Stimulated activated CD8-positive, alpha-beta memory T cell treated with anti-CD3 and anti-CD28 coated beads, Interleukin-7, amount 100 ng/mL, for 1 hour (primary cell): ENCODE measurements at places on chromosomes 7 and 10.

- no peak for DNase-seq
Observed at GRCh38 chr10:114239117-114239993, at the start of gene VWA2. Gene VWA2 (plus strand): TSS chr10:114239254. CDS start chr10:114248714, 9,460 bp downstream.

DNA sequence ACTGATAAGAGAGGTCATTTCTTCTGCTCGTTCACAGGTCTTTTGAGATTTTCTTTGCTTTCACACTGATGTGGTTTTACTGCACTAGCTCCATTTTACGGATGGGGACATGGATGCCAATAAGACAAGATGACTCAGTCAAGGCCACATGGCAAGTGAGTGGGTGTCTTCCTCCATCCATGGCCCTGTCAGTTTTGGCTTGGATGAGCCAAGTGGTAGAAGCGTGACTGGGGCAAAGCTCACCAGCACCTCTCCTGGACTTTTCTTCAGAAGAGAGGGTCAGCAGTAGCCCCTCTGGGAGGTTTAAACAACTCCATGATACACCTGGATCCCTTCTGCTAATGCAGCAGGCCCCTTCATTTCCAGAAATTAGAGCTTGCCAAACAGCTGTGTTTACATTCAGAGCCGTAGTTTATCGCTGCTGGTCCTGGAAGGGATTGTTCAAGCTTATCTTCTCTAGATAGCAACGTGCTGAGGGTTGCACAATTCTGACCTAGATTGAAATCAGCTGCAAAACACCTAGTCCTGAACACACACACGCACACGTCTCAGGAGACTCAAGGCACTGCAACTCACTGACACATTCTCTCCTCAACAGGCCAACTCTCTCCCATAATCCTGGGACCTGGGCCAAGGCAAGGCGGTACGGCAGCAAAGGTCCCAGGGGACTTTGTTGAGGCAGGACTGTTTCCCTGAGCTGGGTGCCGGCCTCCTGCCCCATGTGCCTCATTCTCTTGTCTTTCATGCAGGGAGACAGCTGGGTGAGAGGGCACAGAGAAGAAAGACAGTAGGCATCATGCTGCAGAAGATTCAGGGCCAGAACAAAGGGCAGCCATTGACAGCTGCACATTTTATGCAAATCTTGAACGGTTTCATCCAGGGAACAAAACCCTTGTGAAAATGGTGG lies 14.2 kb upstream of the PDCD4 start:
- no peak for DNase-seq

DNA sequence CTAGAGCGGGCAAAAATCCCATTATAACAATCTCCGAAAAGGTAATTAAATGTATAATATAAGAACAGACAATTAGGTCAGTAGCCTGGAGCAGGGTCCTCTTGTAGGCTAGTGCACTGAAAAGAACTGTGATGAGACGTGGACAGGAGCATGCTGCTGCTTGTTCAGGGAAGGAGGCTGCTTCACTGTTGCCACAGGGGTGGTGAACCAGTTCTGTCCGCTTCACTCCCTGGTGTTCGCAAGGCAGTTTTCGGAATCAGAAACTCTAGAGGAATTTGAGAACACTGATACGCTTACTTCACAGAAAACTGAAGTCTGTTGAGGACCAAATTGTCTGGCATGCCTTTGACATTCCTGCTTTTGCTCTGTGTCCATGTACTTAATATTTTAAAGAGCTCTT lies 17.4 kb downstream of the ZNRF2 start:
- no peak for DNase-seq

DNA sequence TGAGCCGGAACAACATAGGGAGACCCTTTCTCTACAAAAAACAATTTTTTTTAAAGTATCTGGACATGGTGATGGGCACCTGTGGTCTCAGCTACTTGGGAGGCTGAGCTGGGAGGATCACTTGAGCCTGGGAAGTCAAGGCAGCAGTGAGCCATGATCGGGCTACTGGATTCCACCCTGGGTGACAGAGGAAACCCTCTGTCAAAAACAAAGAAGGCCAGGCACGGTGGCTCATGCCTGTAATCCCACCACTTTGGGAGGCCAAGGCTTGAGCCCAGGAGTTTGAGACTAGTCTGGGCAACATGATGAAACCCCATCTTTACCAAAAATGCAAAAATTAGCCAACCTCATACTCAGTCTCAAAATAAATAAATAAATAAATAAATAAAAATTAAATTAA lies 19.9 kb upstream of the ZCCHC24 start:
- DNase-seq: no peak

DNA sequence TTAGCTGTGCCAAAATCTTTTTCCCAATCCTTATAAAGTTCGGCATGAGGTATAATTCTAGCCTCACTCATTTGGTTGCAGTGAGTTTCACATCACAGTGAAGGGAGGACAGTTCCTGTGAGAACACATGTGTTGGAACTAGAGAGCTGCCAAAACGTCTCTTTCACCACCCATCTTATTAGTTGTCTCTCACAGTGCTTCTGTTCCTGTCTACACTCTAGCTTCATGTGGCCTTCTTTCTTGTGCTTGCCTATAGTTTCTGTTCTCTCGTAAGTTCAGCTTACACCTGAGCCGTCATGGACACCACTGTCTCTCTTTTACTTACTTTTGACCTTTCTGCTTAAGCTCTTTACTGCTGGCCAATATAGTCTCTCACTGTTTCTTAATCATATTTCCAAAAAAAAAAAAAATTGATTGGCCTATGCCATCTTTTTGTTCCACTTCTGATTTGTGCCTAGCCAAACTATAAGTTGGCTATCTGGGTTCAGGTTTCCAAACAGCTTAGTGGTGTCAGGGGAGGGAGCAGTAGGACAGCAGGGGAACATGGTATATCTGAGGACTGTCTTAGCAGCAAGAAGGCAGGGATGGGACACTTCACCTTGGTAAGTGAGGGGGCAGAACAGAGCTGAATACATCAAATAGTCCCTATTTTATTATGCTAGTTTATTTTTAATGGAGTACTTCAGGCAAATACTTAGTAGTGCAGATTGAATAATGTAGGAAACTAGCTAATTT lies 38.0 kb downstream of the ZNRF2 start:
- no peak for DNase-seq

- no peak for DNase-seq
Observed at GRCh38 chr10:58930500-58930899, 245.9 kb upstream of the PHYHIPL start.

GRCh38 chr7:148911626-148912025 lies 27.5 kb upstream of the EZH2 start:
- no peak for DNase-seq

DNA sequence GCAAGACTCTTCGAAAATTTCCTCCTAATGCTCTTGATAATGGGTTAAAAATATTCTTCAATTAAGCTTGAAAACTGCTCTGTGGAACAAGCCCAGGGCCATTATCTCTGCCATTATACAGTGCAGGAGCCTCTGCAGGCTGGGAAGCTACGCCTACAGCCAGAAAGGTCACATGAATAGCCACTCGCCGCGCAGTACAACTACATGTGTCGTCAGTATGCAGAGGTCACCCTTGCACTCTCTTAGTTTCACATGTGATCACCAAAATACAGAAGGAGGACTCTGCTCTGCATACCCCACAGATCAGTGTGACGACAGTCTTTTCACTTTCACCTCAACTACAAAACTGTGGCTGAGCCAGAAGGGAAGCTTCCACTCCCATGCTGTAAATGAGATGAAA lies 141.8 kb upstream of the C1QL3 start:
- DNase-seq: no peak

DNA sequence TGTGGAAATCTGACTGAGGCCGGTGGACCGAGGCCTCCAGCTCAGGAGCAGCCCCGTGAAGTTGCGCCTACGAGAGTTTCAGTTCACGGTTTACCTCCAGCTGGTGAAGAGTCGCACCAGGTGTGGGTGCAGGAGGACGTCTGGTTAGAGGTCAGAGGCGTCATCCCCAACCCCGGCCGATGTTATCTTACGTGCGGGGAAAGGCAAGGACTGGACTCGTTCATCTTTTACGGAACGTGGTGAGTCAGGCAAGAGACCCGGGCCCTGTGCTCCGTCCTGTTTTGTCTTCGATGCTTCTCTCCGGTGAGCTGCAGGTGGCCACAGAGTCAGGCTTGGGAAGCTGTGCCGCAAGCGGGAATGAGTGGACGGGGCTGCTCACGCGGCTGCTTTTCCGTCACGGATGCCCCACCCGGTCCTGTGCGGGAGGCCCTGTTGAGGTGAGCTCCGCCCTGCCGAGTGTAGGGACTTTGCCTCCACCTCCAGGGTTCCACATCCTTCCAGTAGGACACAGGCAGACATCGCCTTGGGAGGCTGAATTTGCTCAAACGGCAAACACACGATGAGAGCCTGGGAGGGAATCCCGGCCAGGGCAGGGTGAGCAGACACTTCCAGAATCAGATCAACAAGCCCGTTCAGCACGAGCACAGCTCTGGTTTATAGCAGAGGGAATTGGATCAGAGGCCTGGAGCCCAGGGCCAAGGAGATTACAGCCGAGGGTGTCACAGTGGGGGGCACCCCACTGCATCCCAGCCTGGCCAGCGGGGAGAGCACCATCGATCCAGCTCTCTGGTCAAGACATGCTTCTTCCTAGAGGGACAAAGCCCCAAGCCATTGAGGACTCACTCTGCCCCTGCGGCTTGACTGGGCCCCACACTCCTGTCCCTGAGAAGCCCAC lies 50.1 kb upstream of the INPP5A start:
- no peak for DNase-seq

DNA sequence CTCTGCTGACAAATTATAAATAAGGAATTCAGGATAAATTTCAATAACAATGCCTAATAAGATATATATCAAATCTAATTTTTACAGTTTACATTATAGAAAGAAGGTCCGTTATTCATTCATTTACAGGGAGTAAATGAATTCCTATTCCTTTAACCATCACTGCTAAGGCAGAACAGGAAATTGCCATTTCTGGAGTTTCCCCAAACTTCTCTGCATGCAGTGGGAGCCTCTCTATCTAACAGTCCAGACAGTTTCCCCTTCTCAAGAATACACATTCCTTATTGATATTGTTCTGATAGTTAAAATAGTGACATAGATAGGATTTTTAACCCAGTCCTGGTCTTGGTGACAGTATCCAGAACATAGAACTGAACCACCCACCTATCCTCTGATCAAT lies 24.3 kb downstream of the MKI67 start:
- no peak for DNase-seq

- DNase-seq: no peak
Observed at GRCh38 chr10:74093530-74094164, 57.0 kb downstream of the AP3M1 start.

DNA sequence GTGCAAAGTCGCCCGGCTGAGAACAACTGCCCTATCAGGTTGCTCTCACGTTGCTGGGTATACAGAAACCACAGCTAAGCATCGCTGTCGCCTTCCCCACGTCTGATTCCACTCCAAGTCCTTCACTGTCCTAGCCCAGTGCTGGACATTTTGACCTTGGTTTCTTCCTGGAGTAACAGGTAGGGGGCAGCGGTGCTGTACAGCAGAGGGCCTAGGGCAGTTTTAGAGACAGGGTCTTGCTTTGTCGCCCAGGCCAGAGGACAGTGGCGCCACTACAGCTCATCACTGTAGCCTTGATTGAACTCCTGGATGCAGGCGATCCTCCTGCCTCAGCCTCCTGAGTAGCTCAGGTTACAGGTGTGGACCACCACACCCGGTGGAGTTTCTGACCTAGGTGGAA lies 2.6 kb downstream of the CLDN15 start:
- DNase-seq: no peak

- DNase-seq: no peak
Observed at GRCh38 chr7:29854257-29854938, 48.1 kb downstream of the WIPF3 start.

GRCh38 chr7:149772956-149773434 lies 393 bp downstream of the ZNF467 start:
- DNase-seq: no peak

DNA sequence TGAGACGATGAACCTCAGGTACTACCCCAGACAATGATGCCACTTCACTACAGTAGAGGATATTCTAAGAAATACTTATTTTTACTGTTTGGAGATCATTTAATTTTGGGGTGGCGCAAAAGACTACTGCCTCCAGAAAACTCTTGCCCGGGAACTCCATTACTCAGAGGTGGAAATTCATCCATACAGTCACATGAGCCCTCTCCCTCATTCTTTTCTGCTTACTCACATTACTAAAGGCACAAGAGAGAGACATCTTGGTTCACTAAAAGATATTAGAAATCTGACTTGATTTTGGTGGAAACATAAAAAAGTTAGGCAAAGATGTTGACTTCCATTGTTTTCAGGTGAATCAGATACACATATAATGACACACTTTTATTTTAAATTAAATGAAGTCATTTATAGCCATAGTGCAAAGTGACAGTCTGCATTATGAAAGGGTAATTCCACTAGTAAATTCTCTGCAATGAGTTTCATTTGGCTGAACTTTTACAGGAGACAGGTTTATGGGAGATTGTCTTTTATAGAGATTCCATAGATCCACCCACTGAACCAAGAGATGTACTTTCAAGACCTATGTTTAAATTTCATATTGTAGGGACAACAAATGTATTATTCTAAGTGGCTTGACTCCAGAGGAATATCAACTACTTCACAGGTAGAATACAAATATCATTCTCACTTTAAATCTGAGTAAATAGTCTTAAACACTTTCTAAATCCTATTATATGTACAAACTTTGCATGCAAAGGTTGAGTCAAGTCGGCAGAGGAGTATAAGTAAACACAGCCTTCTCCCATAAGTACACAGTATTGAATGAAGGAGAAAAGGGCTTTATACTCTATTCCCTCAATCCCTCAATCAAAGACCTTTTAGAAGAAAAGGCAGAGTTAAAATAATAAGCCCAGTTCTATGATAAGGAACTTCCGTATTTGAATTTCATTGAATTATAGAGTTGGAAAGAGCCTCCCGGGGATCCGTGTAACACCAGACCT lies 18.8 kb downstream of the NEBL start:
- DNase-seq: no peak

- no peak for DNase-seq
Observed at GRCh38 chr10:4984223-4984622, 19.4 kb downstream of the AKR1C2 start.

DNA sequence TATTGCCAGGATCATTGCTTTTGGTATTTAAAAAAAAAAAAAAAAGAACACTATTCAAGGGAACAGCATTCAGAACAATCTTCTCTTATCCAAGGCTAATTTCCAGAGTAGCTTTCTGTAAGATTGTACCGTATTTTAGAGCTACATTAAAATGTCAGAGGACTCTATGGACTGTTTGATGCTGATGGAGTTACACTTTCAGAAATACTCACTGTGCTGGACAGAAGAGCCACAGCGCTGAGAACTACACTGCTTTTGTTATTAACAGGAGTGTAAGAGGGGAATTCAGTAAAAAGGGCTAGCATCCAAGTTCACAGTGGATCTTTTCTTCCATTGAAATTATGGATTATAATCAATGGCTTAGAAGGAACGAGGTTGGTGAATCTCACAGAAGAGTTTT lies 247.7 kb downstream of the AHR start:
- DNase-seq: no peak

GRCh38 chr10:69741671-69742355 lies 59.9 kb upstream of the COL13A1 start:
- no peak for DNase-seq

DNA sequence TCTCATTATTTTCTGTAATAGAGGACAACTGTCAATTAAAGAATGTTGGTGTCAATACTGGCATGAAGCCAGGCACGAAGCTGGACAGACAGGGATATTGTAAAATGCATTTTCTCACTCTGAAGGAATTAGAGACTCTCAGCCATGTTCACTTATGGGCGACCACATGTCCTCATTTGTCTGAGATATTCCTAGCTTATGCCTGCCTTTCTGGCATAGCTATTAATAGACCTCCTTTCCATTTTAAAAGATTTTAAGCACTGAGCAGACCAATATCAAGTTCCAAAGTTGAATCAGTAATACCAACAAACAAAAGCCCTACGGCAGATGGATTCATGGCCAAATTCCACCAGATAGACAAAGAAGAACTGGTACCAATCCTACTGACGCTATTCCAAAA lies 589.9 kb downstream of the GRM8 start:
- no peak for DNase-seq

GRCh38 chr7:152702-153391 lies 39.5 kb upstream of the FAM20C start:
- DNase-seq: no peak
